ENCODE measurements at places on chromosomes 6 and 20.

- no peak for DNase-seq
Measured at GRCh38 chr6:107582086-107582485, 92.2 kb downstream of the SOBP start.

DNA sequence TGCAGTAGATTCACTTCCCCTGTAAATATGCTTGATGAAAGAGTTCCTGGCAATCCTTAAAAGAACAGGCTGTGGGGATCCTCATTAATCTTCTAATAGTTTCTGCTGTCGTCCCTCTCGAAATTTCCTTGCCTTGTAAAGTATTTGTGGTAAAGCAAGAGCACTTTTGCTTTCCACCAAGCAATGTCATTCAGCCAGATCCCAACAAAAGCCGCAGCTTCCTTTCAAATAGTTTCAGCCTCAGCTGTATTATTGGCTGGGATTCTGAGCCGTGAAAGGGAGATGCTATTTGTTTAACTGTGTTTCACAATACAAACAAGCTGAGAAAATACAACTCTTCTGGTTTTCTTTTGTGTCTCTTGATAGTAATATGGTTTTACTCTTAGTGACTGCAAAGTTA is 48.9 kb upstream of the EPHA7 start:
- DNase-seq = peak; percentile 9

GRCh38 chr6:24571361-24571760 is 74.6 kb downstream of the KIAA0319 start:
- DNase-seq = no peak

GRCh38 chr6:10266061-10266460 is 148.8 kb downstream of the TFAP2A start:
- no peak for DNase-seq

GRCh38 chr6:148805777-148806176 is 58.9 kb downstream of the UST start:
- no peak for DNase-seq

DNA sequence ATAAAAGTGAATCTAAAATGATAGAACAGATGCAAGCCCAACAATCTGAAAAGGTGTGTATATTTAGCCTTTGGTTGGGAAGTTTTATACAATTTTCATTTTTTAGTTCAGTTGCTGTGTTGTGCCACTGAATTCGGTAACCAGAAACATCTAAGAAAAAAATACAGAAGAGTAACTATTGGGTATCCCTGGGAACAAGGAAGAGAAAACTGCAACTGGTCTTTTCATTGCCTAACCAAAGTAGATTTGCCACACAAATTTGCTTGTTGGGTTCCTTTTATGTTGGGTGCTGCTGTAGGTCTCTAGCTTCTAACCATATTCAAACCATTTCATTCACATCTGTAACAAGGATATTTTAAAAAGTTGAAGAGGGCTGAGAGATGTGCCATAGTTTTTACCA is 2.8 kb upstream of the TMEM30A start:
- DNase-seq = no peak

DNA sequence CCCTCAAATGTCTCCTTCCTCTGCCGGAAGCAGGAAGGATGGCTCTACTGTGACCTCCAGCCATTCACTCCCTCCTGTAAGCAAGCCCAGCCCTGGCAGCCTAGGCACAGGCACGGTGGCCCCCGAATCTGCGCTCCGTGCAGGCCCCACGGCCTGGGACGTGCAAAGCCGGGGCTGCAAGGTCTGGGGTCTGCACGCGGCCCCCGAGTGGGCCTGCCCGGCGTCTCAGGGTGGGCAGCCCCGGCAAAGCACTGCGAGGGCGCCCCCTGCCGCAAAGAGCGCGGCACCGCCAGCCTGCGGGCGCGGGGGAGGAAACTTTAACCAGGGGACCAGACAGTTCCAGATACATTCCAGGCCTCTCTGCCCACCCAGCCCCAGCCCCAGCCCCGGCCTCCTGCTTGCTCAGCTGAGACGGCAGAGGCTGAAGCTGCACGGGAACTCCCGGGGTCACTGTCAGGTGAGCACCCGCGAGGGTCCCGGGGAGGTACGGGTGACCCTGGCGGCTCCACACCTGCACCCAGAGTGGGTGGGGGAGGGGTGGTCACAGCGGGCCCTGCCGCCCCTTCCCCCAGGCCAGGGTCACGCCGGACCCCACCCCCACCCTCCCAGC is 98.8 kb downstream of the ASXL1 start:
- no peak for DNase-seq

GRCh38 chr6:14965424-14966075 is 280.3 kb upstream of the JARID2 start:
- no peak for DNase-seq

DNA sequence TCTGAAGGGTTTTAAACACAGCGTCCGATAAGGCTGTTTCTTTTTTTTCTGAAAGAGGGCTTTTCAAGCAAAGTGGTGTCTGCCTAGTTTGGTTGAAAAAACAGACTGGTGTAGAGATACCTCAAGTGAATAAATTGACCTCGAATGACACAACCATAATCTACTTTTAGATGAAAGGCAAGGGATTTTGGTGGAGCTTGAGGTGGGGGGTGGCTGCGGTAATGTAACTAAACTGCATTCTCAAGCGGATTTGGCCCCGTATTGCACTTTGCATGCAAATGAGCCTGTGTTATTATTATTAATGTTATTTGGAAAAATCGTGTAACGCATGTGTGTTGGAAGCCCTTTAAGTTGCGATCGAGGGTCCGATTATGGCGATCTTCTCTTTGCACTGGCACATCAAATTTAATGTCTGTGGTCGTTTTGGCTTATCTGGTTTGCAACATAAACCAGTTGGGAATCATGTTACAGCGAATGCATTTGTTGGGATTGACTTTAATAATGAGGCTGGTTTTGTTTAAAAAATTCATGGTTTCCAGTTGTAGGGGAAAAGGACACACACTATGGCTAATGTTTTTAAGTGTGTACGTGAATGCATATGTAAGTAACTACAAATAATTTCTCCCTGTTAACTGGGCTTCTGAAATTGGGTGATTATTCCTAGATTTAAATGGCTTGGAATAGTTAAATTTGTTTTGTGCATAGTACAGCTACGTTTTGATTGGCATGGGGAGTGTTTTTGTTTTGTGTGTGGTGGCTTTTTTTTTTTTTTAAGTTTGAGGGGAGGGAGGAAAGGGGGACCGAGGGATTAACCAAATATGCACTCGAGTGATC is 1.0 kb downstream of the JARID2 start:
- peak; percentile 23 for DNase-seq

GRCh38 chr6:165805067-165805555 is 142.1 kb upstream of the PDE10A start:
- DNase-seq = no peak

- no peak for DNase-seq
Measured at GRCh38 chr6:141183368-141183767, 949.4 kb upstream of the GJE1 start.

- DNase-seq = no peak
Measured at GRCh38 chr6:103723438-103724322, 1136.0 kb downstream of the HACE1 start.

DNA sequence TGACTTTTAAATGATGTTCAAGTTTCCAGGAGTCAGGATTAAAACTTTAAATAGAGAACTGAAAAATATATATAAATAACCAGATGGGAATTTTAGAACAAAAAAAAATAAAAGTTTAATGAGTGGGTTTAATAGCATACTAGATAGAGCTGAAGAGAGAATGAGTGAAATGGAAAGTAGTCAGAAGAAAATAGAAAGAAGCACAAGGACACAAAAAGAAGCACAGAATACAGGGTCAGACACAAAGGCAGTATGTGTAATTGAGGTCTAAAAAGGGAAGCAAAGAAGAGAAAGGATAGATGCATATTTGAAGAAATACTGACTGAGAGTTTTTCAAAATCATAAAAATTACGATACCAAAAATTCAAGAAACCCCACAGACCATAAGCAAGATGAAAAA is 159.8 kb upstream of the FERMT1 start:
- DNase-seq = no peak

DNA sequence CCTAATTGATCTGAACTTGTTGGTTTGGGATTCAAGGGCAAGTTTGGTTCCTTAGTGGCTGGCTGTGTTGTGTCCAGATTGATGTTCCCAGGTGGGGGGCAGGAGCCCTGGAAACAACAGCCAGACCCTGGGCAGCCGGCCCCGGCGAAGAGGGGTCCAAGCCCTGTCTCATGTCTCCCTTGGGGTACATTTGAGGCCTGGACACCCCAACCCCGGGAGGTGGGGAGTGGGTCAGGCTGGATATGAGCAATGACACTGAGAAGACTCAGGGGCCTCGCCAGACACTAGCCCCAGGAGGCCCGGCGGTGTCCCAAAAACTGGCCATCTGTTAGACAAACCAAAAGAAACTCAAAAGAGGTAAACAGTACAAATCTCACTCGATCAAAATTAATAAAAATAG is 79.6 kb downstream of the YTHDF1 start:
- DNase-seq = no peak

DNA sequence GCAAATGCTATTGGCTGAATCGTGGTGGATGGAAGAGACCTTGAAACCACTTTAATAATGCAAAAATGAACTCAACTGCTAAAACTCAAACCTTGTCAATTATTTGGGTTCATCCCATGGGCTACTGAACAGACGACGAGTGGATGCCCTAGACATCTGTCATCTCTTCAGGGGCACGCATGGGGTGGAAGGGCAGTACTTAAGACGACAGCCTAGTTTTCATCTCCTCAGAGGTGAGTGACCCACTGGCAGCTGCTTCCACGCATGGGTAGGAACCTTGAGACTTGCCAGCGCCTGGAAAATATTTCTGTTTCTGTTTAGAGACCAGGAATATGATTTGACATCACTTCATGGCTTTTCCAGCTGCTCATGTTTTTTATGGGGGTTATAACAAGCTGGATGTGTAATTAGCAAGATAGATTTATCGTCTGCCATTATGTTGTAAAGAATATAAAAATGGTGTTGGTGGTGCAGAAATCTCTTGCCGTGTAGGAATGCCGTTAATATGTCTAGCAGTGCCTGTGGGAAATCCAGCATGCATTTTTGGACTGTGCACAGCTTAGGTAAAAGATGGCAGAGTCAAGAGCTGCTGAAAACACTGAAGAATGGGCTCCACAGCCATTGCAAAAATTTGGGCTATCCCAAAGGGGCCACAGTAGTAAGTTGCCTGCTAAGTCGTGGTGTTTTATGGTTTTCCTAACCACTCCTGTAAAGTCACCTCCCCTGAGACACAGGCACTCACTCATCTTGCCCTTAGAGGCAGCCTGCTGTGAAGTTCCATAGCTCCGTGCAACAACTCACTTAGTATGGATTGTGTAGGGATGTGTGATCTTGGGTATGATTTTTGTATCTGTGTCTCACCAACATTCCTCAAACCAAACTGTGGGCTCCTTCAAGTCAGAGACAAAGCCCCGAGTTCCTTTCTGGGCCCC is 203.3 kb downstream of the EYA2 start:
- DNase-seq = no peak

GRCh38 chr20:56752274-56752673 is 123.2 kb downstream of the TFAP2C start:
- DNase-seq = no peak

GRCh38 chr6:79071547-79071946 is 6.5 kb downstream of the PHIP start:
- no peak for DNase-seq

DNA sequence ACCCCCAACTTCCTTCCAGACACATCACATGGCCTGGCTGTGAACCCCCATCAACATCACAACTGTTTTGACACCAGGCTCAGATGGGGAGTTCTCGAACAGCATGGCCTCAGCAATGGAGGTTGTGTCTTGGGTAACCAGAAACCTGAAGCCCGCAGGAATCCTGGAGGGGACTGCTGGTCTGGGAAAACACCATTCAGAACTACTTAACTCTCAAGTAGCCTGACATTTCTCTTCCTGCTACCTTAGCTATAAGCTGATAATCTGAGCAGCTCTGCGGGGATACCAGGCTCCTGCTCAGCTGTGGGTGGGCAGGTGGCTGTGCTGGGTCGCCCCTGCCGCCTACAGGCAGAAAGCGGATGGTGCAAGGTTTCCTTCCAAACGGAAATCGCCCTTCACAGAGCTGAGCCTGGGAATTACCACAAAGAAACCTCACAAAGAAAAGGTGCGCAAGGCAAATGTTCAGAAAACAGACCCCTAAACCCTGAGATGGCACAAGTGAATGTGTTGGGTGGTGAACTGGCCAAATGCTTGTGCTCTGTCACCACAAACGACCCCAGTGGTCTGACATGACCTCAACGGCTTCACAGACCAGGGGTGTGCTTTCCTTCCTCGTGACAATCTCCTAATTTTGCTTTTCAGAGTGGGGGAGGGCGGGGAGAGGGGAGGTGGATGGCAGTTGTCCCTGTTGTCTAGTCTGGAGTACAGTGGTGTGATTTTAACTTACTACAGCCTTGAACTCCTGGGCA is 29.5 kb downstream of the SNX5 start:
- DNase-seq = peak; percentile 65

GRCh38 chr20:58106143-58106750 is 122.2 kb downstream of the ANKRD60 start:
- no peak for DNase-seq

- DNase-seq = no peak
Measured at GRCh38 chr6:56247654-56248122, 308 bp upstream of the COL21A1 start.

GRCh38 chr20:7237251-7237650 is 469.8 kb downstream of the BMP2 start:
- no peak for DNase-seq

GRCh38 chr20:50392138-50392866 is 117.9 kb upstream of the PTPN1 start:
- no peak for DNase-seq

- peak; percentile 86 for DNase-seq
Measured at GRCh38 chr20:561437-562231, 18.0 kb upstream of the CSNK2A1 start.

DNA sequence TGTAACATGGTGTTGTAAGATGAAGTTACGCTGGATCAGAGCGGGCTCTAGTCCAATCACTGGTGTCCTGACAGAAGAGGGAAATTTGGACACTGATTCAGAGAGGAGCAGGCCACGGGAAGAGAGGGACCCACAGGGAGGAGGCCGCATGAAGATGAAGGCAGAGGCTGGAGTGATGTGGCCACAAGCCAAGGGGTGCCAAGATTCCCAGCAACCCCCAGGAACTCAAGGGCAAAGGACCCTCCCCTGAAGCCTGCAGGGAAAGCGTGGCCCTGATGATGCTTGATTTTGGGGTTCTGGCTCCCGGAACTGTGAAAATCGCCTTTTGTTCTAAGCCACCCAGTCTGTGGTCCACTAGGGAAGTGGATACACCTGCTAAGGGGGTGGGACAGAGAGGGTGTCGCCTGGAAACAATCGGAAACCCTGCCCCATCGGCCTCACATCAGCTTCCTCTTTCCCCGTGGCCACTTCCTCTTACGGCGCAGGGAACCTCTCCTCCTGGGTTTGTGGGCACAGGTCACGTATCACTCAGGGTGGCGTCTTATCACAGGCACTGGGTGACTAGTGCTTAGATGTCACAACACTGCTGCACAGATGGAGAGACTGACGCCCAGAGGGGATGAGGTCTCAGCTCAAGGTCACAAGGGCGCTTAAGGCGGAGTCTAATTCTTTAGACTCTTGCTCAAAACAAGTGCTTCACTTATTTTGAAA is 58.0 kb downstream of the SULF2 start:
- DNase-seq = no peak

GRCh38 chr20:49697071-49697470 is 16.6 kb downstream of the B4GALT5 start:
- peak; percentile 89 for DNase-seq

- no peak for DNase-seq
Measured at GRCh38 chr20:5862703-5863039, 87.7 kb downstream of the TRMT6 start.

GRCh38 chr20:45358282-45359068 is 4.5 kb upstream of the SYS1 start:
- no peak for DNase-seq

GRCh38 chr6:23145781-23146180 is 576.4 kb downstream of the HDGFL1 start:
- no peak for DNase-seq

Data from NCI-H1417 (cell line).